ENCODE measurements at places on chromosomes 2 and 18.

- H3K27ac ChIP-seq: peak overlapping the region; percentile 80
- H3K36me3 ChIP-seq: no peaks in the 10 kb centered on the region
- peaks cover 50% of the 10 kb centered on the region for H3K27me3 ChIP-seq
- peaks cover 34% of the 10 kb centered on the region for H3K4me1 ChIP-seq
- H3K4me3 ChIP-seq: no peak overlapping the region
Measured at GRCh38 chr18:34978953-34979608, 62.1 kb upstream of the MAPRE2 start.

DNA sequence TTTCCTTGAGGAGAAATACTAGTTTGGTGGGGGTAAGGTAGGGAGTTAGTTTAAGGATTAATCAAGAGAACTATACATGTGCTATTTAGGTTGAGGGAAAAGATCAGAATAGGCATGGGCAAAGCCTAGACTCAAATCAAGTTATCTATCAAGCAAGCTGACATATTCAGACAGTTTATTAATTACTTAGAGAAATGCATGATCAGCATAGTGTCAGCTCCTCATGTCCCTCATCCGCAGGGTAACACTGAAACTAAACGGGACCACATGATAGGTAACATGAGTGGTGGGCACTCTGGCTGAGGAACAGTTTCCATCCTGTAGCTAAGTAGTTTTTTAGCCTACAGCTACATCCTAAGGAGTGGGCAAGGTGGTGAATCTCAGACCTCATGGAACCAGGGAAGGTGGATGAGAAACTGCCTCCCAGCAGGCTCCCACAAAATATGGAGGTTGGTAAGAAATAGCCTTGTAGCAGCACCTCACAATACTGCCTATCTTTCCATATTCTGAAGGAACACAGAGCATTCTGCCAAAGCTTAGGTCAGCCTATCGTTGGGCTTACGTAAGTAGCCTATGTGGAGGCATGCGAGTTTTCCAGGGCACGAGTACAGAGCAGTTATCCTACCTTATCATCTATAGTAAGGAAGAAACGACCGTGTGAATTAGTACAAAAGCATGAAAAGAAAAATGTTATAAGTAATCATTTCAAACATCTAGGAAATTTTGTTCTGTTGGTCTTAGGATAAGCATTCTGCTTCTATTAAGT is 18.4 kb downstream of the ZC3H6 start:
- H3K4me1 ChIP-seq: no peaks in the 10 kb centered on the region
- no peak overlapping the region for H3K27ac ChIP-seq
- DNase-seq: no peak
- no peak overlapping the region for H3K4me3 ChIP-seq
- no peaks in the 10 kb centered on the region for H3K27me3 ChIP-seq

DNA sequence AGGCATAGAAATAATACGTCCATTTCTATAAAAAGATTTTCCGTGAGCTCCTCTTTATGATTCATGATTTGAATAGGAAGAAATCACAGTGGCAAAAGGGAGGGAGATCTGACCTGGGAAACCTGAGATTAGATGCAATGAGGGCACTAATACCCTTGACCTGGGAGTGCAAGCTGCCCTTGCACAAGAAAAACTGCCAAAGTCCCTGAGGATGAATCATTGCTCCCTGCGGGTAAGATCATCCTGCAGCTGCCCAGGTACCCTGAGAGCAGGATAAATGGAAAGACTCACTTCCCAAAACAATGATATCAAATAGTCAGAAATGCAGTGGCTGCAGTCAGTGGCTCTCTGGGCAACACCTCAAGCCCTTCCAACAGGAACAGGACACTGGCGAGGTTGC is 11.6 kb downstream of the FHL2 start:
- no peak overlapping the region for H3K27ac ChIP-seq
- no peaks in the 10 kb centered on the region for H3K36me3 ChIP-seq
- no peaks in the 10 kb centered on the region for H3K27me3 ChIP-seq

GRCh38 chr2:54058449-54058848 is 57.0 kb upstream of the ACYP2 start:
- no peaks in the 10 kb centered on the region for H3K36me3 ChIP-seq
- DNase-seq: no peak
- no peaks in the 10 kb centered on the region for H3K27me3 ChIP-seq
- H3K27ac ChIP-seq: no peak overlapping the region
- H3K4me1 ChIP-seq: no peaks in the 10 kb centered on the region

- H3K27me3 ChIP-seq: no peaks in the 10 kb centered on the region
- H3K4me1 ChIP-seq: no peaks in the 10 kb centered on the region
- no peak overlapping the region for H3K4me3 ChIP-seq
Measured at GRCh38 chr18:74967979-74968378, 241.0 kb downstream of the PTGR3 start.

GRCh38 chr2:105187531-105187930 is 54.0 kb upstream of the GPR45 start:
- H3K4me1 ChIP-seq: no peaks in the 10 kb centered on the region
- H3K27ac ChIP-seq: no peak overlapping the region
- DNase-seq: no peak

DNA sequence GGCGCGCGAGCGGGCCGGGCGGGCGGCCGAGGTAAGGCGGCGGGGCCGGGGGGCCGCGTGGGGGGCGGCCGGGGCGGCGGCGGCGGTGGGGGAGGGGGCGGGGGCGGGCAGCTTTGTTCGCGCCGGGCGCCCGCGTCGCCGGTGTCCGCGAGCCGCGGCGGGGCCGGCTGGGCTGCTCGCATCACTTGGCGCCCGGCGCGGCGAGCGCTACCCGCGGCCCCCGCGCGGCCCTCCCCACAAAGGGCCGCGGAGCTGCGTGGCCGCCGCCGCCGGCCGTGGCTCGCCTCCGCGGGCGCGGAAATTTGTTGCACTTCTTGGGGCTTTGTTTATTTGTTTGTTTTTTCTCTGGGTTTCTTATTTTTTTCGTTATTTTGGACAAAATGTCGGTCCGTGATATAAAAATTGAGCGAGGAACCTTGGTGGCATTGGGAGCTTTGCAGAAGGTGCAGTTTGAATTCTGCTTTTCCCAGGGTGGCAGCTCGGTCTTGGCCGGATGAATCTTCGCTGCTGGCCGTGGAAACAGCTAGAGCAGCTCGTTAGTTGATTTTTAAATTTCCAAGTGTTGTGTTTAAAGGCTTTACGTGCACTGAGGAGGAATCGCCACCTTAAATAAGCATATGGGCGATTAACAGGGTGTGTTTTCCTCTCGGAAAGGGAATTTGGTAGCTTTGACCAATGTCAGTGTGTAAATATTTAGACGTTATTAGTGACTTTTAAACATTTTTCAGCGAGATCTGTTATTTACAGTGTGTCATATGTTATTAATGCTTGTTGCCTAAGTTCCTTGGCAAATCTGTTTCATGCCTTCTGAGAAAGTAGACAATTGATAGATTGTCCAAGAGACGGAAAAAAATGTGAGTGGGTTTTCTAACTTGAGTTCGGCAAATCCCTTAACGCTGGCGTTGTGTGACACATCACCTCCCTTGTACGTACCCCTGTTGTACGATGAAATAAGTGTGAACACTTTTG is 822 bp downstream of the UBE2E3 start:
- peak overlapping the region; percentile 94 for H3K27ac ChIP-seq
- H3K4me3 ChIP-seq: peak overlapping the region; percentile 62
- H3K27me3 ChIP-seq: peaks cover 2% of the 10 kb centered on the region
- H3K4me1 ChIP-seq: peaks cover 46% of the 10 kb centered on the region

GRCh38 chr2:234091432-234091879 is 41.0 kb downstream of the SPP2 start:
- no peaks in the 10 kb centered on the region for H3K27me3 ChIP-seq
- H3K36me3 ChIP-seq: no peaks in the 10 kb centered on the region
- H3K4me3 ChIP-seq: no peak overlapping the region
- no peak for DNase-seq

GRCh38 chr2:145644820-145645302 is 1124.9 kb upstream of the ZEB2 start:
- no peak overlapping the region for H3K27ac ChIP-seq
- no peaks in the 10 kb centered on the region for H3K27me3 ChIP-seq
- no peaks in the 10 kb centered on the region for H3K36me3 ChIP-seq
- H3K4me1 ChIP-seq: no peaks in the 10 kb centered on the region
- no peak for DNase-seq
- H3K4me3 ChIP-seq: no peak overlapping the region

DNA sequence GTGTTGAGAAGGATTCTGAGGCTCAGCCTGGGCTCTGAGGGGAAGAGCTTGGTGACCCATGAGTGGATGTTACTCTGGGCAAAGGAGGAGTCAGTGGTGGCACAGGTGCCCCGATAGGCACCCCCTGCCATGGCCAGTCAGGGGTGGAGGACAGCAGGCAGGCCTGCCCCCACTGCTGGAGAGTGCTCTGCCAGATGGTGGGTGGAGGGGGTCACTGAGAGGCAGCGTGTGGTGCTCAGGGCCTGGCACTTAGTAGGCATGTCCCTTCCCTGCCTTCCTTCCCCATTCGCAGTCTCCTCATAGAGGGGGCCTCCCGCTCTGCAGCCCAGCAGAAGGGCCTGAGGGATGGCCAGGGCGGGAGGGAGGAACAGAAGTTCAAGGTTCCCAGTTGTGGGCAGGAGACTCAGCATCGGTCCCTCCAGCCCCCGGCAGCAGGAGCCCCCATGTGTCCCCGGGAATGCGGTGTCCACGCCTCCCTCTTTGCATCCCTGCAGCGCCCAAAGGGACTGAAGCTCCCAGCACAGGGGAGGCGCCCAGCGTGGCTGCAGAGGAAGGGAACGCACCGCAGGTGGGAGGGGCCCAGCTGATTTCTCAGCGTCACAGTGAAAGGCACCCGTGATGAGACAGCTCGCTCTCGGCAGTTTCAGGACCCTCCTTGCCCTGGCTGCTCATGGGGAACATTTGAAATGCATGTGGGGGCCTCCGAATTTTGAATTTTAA is 5.7 kb upstream of the SNED1 start:
- no peak for DNase-seq
- H3K27me3 ChIP-seq: no peaks in the 10 kb centered on the region
- no peak overlapping the region for H3K4me3 ChIP-seq
- H3K36me3 ChIP-seq: no peaks in the 10 kb centered on the region
- peaks cover 36% of the 10 kb centered on the region for H3K4me1 ChIP-seq
- H3K27ac ChIP-seq: peak overlapping the region; percentile 83

- H3K4me3 ChIP-seq: no peak overlapping the region
- DNase-seq: no peak
- H3K27ac ChIP-seq: no peak overlapping the region
- H3K27me3 ChIP-seq: no peaks in the 10 kb centered on the region
- H3K4me1 ChIP-seq: no peaks in the 10 kb centered on the region
Measured at GRCh38 chr2:227260041-227260440, 65.0 kb upstream of the MFF start.

GRCh38 chr18:63098018-63098981 is 221.3 kb downstream of the BCL2 start:
- DNase-seq: no peak
- H3K27ac ChIP-seq: no peak overlapping the region
- H3K27me3 ChIP-seq: no peaks in the 10 kb centered on the region

GRCh38 chr2:237714690-237715458 is 83.7 kb upstream of the RBM44 start:
- peak overlapping the region; percentile 43 for H3K27ac ChIP-seq
- no peaks in the 10 kb centered on the region for H3K27me3 ChIP-seq
- H3K4me3 ChIP-seq: no peak overlapping the region
- peaks cover 9% of the 10 kb centered on the region for H3K4me1 ChIP-seq
- H3K36me3 ChIP-seq: peaks cover 9% of the 10 kb centered on the region

GRCh38 chr2:223934870-223935269 is 10.3 kb downstream of the WDFY1 start:
- H3K27me3 ChIP-seq: no peaks in the 10 kb centered on the region
- H3K36me3 ChIP-seq: peaks cover 1% of the 10 kb centered on the region
- H3K4me3 ChIP-seq: no peak overlapping the region
- H3K4me1 ChIP-seq: peaks cover 23% of the 10 kb centered on the region
- DNase-seq: no peak

- no peaks in the 10 kb centered on the region for H3K4me1 ChIP-seq
- no peak overlapping the region for H3K27ac ChIP-seq
- H3K27me3 ChIP-seq: no peaks in the 10 kb centered on the region
Measured at GRCh38 chr2:223654384-223654915, 52.3 kb upstream of the SCG2 start.

DNA sequence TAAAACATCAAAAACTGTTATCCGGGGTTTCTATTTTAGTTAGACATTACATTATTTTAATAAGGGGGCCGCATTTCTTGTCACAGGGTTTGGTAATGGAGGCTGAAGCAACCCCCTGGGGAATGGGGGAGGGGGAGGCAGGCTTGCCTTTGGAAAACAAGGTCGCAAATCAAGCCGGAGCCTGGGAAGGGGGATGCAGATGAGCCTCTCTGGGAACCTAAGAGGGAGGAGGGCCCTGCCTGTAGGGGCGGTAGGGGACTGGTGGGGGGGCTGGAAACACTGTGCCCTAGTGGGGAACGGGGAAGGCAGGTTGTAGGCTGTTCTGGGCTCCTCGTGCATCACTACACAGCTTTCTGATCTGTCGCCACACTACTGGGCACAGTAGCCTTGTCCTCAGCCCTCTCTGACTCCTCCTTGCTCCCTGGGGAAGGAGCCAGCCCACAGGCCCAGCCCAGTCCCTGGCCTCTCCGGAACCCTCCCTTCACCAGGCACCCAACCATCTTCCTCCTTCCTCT is 170.2 kb upstream of the SMAD2 start:
- no peak overlapping the region for H3K27ac ChIP-seq
- H3K4me3 ChIP-seq: no peak overlapping the region
- H3K4me1 ChIP-seq: no peaks in the 10 kb centered on the region
- no peak for DNase-seq
- H3K36me3 ChIP-seq: no peaks in the 10 kb centered on the region
- H3K27me3 ChIP-seq: peaks cover 3% of the 10 kb centered on the region

GRCh38 chr2:41540272-41540998 is 507.4 kb upstream of the PKDCC start:
- H3K4me1 ChIP-seq: no peaks in the 10 kb centered on the region
- no peak overlapping the region for H3K4me3 ChIP-seq
- H3K27me3 ChIP-seq: no peaks in the 10 kb centered on the region
- no peak for DNase-seq
- no peak overlapping the region for H3K27ac ChIP-seq

DNA sequence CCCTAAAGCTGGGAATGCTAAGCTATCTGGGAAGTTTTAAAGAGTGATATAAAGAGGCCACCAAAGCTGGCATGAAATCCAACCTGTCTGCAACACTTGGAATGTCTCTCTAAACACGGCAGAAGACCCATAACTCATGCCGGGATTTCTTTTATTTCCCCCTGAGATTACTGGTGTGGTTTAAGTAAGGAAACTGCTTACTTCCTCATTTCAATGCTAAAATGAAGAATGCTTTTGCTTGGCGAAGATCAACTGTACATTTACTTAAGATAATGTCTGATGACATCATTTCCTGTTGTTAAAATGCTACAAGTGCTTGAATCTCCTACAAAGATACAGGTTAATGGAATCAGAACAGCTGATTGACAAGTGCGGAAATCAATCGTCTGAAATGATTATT is 353.8 kb upstream of the SALL3 start:
- H3K4me1 ChIP-seq: no peaks in the 10 kb centered on the region
- no peaks in the 10 kb centered on the region for H3K36me3 ChIP-seq
- no peaks in the 10 kb centered on the region for H3K27me3 ChIP-seq

GRCh38 chr2:50594233-50594632 is 437.7 kb downstream of the NRXN1 start:
- no peak overlapping the region for H3K4me3 ChIP-seq
- no peaks in the 10 kb centered on the region for H3K36me3 ChIP-seq
- no peak overlapping the region for H3K27ac ChIP-seq

- no peak overlapping the region for H3K4me3 ChIP-seq
- no peak for DNase-seq
- no peak overlapping the region for H3K27ac ChIP-seq
- no peaks in the 10 kb centered on the region for H3K36me3 ChIP-seq
Measured at GRCh38 chr18:45413180-45413836, 202.0 kb upstream of the SLC14A2 start.

GRCh38 chr2:161199912-161200701 is 39.9 kb downstream of the TANK start:
- no peaks in the 10 kb centered on the region for H3K27me3 ChIP-seq
- no peaks in the 10 kb centered on the region for H3K4me1 ChIP-seq
- no peak for DNase-seq
- peaks cover 12% of the 10 kb centered on the region for H3K36me3 ChIP-seq
